ENCODE measurements at places on chromosomes 7 and 10.

DNA sequence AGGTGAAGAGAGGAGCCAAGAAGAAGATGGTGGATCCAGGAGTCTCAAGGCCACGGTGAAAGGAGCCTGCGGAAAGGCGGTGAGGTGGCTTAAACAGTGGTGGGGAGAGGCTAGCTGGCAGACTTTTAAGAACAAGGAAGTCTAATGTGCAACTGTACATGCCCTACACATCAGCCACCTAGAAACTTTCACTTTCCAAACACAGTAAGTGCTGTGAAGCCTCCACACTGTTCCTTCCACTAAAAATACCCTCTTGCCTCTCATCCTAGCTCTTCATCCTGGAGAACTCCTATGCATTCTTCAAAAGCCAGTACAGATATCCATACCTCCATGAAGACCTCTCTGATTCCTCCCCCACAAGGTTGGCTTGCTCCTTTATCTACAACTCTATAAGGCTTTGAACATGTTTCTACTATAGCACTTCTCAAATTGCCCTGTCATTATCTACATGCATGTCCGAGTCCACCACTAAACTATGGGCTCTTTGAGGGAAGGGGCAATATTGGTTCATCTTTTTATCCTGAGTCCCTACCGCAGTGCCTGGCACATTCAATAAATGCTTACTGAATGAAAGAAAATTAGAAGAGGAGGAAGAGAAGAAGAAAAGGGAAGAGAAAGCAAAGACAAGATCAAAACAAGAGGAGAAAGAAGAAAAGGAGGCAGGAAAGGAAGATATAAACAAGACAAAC lies 54.2 kb downstream of the DNAJC12 start:
- DNase-seq, result no peak

GRCh38 chr7:8343556-8343955 lies 81.6 kb upstream of the ICA1 start:
- no peak for DNase-seq

DNA sequence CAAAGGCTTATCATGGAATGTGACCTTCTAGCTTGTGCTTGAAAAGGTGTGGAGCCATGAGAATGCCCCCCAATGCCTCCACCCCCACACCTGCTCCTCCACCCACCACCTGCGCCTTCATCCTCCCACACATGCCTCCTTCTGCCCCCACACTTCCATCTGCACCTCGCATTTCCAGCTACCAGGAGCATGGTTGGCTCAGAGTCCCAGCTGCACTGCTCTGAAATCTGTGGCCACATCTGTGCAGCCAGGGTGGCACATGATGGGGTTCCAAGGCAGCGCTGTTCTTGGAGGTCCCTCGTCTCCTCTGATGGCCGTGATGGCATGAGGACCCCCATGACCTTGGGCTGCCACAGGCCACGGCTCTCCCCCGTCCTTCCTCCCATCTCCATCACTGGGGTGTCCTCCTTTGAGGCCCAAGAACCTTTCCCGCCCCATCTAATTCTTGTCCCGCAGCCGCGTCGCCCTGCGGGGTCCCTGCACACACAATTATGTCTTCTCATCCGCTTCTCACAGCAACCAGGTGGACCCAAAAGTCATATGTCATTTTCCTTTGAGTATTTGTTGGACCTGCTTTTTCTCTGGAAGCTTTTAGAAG lies 40.6 kb upstream of the CNPY1 start:
- no peak for DNase-seq

DNA sequence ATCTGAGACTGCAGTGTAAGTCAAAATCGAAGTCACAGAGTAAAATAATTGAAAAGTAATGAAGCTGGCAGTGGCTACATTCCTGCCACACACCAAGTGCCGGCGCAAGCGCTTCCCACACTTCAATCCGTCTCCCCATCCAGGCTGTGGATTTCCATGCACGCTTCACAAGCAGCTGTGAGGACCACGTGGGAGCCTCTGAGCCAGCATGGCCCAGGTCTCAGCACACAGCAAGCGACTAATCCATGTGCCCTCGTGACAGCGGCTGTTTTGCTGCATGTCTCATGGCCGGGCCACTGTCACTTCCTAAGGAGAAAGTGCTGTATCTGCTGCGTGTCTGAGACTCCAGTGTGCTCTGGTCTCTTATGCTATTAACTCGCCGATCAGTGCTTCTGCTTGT lies 566.9 kb downstream of the DNAJB6 start:
- DNase-seq, result no peak

- peak; percentile 62 for DNase-seq
Observed at GRCh38 chr7:105890290-105890997, 14.0 kb upstream of the ATXN7L1 start.

GRCh38 chr10:11813855-11814567 lies 9.1 kb upstream of the PROSER2 start:
- DNase-seq, result no peak

DNA sequence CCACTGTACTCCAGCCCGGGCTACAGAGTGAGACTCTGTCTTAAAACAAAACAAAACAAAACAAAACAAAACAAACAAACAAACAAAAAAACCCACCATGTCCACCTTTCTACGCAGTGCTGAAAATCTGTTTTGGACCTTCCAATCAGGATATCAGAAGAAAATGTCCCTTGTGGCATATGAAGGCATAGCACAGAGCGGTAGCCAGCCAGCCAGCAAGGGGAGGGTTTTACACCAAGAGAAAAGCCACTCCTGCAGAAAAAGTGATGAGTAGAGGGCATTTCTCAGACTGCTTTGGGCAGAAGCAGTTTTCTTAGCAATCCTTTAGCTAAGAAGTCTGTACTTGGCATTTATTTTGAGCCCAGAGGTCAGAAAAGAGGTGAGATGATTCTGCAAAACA lies 612.2 kb downstream of the TYW1 start:
- no peak for DNase-seq

- no peak for DNase-seq
Observed at GRCh38 chr10:103177123-103177522, 15.9 kb downstream of the NT5C2 start.

DNA sequence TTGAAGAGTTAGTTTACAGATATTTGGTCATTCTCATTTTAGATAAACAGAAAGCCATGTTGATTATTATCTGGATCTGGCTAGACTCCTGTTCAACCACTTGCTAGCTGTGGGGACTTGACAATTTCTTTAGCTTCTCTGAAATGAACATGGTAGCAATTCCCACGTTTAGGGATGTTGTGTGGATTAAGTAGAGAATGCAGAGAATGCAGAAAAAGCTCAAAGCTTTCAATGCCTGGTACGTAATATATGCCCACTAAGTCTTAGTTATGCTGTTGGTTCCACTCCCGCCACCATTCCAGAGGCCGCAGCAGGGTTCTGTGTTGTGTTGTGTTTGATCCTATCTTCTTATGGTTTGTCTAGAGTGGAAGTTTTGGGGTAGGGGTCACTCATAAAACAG lies 39.2 kb upstream of the RPA3 start:
- no peak for DNase-seq

DNA sequence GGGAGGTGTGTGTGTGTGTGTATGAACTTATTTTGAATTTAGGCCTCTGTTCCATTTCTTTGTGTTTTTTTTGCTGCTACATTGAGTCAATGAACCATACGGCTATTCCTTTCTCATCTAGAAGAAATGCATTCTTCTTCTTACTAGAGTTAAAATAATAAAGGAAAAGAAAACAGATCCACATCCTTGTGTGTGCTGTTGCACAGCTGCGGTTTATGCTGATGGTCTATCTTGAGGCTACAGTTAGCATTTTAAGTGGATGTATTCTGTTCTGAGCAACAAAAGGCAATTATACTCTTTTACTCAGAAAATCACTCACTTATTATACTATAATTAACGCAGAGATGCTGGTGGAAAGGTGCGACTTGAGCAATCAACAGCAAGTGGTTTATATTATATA lies 615.0 kb upstream of the MBL2 start:
- no peak for DNase-seq

GRCh38 chr10:19580691-19581090 lies 235.5 kb upstream of the PLXDC2 start:
- DNase-seq, result no peak

DNA sequence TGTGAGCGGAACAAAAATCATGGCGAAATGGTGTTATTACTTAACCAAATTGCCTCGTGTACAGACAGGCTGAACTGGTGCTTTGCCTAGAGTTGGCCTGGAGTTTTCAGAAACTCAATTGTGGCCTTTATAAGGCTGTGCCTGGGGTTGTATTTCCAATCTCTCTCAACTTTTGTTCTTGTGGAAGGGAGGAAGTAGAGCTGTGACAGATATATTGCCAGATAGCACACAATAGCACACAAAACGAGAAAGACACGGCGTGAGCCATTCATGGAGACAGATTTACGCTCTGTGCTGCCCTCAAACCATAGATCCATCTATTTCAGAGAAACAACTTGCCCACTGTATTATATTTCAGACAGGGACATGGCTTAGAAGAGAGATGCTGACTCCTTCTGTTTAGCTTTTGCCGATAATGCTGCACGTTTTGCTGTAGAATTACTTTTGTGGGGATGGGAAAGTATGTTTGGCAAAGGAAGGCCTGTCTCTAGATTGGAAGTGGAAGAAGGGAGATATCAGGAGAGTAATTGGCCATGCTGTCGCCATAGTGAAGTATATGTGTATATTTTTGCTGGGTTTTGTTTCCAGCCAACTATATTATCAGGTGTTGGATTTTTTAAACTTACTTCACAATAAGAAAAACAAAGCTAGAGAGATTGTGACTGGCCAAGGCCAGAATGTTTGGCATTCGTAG lies 80.4 kb downstream of the AUTS2 start:
- no peak for DNase-seq

- DNase-seq, result peak; percentile 15
Observed at GRCh38 chr10:52779541-52780390, 7.2 kb upstream of the MBL2 start.

Data from stimulated activated CD4-positive, alpha-beta T cell treated with anti-CD3 and anti-CD28 coated beads, Interleukin-4, amount 100 ng/mL, for 24 hours (primary cell).